KBM-7 (cell line): ENCODE measurements at places on chromosomes 5 and 9.

DNA sequence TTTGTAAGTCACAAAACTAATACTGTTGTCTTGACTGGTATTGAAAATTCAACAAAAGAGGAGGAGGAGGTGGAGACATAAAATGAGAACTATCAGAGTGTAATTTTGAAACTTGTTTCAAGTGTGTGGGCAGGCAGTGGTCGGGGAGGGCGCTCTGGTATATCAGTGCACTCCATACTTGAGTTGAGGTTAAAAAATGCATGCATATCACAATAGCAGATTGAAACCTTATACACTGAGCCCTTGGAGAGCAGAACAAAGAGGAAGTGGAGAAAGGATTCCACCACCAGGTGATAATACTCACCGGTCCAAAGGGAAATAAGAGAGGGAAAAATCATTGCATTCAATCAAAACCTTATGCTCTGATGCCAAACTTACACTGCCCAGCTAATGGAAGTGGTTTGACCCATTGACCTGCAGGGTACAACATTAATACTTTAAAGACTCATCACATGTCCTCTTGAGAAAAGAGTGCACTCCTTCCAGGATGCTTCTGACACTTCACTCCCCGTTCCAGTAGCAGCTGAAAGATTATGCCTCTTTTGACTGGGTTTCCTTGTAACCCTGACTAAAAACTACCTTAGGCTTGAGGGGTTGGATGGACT is 79.5 kb upstream of the FAM169A start:
- DNase-seq: peak; percentile 7

DNA sequence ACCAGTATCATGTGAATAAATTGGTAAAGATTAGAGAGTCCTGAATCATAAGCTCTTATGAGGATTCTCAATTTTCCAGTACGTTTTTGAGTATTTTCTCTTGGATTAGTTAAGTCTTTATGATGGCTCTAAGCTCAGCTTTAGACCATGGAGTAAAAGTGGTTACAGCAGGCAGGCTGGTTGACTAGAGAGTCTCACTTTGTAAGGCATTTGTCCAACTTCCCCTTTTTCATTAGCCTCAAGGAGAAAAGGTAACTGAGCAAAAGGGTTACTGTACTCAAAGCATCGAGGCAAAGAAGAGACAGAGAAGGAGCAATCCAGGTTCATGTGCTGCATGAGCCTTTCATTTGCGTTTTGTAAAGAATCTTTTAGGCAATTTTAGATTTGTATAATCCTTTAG is 8.5 kb downstream of the NOP16 start:
- peak; percentile 55 for DNase-seq

GRCh38 chr9:35863583-35863982 is 6.6 kb downstream of the OR13J1 start:
- DNase-seq: no peak

DNA sequence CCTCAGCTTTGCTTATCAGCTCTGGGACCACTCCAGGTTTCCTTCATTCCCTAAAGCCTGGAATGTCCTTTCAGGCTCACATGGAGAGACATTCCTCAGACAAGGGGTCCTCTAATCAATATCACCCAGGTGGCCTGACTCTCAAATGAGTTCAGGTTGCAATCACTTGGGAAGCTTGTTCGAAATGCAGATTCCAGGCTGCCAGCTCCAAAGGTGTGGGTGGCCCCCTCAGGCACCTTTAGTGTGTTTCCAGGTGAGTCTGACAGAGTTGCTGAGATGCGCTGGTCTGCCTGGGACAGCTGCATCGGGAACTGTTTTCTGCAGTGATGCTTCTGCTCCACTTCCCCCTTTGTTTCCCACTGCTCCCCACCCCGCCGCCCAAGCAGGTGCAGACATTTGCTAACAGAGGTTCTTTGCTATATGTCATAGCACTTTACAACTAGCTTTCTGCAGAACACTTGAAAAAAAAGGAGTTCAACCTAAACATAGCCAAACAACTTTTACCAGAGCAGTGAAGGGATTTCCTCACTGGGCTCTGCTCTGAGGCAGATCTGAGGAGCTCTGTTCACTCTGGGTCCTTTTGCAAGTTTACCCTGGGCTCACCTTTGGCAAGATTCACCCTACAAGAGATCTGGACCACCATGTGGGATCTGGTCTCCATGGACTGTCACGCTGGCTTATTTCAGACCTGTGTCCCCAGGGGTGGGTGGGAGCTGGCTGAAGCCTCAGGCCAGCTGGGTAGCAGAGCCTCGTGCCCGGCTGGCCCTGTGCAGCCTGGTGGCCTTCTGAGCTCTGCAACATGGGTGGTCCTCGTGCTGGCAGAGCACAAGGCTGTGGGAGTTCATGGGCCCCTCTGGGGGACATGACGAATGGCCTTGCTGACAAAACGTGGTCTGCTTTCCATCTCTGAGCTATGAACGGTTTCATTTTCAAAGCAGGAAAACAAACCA is 539.6 kb downstream of the CCDC171 start:
- no peak for DNase-seq

DNA sequence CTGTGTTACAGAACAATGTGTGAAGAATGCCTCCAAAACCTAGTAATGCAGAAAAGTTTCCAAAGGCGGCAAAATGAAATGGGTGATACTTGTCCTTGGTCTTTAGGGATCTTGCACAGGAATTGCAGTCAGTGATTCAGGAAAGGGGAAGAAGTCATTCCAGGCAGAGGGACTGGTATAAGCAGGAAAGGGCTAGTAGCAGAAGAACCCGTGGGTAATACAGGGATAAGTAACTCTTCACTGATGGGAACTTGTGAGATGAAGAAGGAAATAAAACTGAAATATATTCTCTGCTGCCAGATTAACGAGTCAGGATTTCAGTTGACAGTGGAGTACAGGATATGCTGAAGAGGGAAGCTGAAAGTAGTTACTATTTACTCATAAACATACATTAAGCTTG is 1.2 kb downstream of the SRFBP1 start:
- DNase-seq: peak; percentile 13

DNA sequence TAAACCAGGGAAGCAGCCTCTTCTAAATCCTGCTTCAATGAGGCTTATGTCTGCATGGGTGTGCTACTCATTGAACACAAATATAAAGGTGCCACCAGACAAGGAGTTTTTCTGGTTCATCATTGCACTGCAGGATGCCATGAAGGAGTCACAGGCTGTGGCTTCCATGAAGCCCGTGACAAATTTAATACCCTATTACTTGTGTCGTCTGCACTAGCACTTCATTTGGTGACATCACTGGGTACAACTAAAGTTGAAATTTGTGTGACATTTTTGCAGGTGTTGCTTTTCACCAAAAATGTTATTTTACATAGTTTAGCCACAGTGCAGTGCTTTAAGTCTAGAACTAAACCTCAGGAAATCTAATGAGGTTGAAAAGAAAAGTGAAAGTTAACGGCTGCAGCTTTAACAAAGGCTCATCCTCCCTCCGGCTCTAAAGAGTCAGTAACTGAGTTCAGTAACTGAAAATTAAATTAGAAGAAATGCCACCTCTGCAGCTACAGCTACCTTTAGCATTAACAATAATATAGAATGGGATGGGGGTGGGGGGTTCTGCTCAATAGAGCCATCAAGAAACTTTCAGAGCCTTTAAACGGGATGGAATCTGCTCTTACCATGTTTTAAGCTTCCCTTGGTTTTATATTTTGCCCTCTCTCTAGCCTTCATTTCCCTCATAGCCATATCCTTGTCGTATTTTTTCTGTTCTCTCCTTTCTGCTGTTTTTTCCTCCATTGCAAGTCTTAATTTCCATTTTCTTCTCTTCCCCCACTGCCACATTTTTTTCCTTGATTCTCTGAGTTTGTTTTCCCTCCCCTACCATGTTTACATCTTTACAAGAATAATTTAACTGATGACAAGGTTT is 233.8 kb upstream of the TMEM161B start:
- DNase-seq: no peak

DNA sequence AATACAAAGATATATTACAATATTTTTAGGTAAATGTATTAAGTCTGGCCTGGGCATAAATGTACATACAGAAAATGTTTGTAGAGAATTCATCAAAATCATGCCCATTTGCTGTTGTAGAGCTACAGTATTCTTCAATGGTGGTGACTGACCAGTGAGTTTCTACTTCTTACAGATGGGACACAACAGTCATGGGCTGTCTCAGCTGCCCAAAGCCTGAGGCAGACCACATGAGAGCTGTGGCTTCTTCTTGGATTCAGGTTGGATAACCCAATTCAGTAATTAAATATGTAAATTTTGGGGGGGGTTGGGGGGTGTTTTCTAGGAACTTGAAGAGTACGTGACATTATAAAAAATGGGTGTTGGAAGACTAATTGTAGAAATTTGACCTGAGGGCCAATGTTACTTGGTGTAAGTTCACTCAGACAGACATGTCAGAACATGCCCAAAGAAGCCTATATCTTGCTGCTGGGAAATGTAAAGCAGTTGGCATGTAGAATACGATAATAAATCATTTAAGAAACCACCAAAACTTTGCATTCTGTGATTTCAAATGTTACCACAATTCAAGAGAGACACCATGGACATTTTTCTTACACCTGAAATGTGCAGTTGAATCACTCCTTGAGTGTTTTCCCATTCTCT is 17.9 kb downstream of the STARD4 start:
- peak; percentile 16 for DNase-seq

GRCh38 chr5:10331341-10331796 is 22.1 kb upstream of the MARCHF6 start:
- DNase-seq: no peak

GRCh38 chr9:4657426-4658159 is 4.5 kb upstream of the PLPP6 start:
- no peak for DNase-seq

- DNase-seq: no peak
Measured at GRCh38 chr9:91558879-91559278, 135.2 kb upstream of the NFIL3 start.
